ENCODE measurements at places on chromosomes 1 and 21. TPM values are rescaled to one million over a fixed set of nuclear protein-coding genes. Genes with fewer than 3 reads are reported as not detected.

The LAD1 gene
- not detected for total RNA-seq

The CFHR1 gene
- not detected for total RNA-seq

The TNFSF4 gene
- 19.4 TPM for total RNA-seq

The AADACL3 gene
- total RNA-seq = not detected

The BPNT1 gene
- total RNA-seq = 11.0 TPM

The OR2L13 gene
- total RNA-seq = 3.8 TPM

The C1QC gene
- under 0.01 TPM for total RNA-seq

DNA sequence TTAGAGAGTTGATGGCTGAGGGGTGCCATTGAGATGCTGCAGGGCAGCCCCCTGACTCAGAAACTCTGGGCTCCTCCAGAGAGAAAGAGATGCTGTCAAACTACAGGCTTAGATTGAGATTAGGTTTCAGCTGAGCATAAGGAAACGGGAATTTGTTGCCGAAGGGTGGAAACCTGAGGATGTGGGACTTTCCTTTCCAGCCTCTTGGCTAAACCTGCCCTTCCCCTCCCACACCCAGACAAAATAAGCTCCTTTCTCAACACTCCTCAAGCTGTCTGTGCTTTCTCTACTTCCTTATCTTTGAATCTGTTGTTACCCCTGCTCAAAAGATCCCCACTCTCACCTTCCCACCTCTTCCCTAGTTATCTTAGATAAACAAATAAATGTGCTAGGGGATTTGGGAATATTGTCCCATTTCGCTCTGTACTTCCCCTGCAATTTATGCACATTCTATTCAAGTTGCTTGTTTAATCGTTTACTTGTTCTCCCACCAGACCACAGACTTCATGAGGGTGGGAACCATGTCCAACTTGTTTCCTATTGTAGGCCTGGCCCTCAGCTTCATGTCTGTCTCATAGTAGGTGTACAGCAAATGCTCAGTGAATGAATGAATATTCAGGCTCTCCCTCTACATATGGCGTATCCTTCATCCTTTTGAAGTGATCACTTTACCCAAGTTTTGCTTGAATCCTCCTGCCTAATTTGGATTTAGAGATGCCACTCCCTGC, 30.6 kb upstream of the MARK1 start:
- DNase-seq = no peak

DNA sequence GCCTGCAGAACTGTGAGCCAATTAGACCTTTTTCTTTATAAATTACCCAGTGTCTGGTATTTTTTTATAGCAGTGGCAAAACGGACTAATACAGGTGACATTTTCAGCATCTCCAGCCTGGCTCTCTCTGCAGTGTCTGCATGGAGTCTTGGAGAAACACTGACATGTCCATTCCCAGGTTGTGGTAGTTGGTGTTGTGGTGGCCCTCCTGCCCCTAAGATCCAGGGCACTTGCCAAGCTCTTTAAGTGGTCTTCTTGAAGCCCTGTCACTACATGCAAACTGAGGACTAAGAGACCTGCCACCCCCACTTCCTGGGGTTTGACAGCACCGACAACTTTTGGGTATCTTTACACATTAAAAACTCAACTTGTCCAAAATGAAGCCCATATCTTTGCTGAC, 419.4 kb downstream of the NPHP4 start:
- DNase-seq = no peak

- DNase-seq = no peak
Measured at GRCh38 chr1:225448146-225448805, 20.4 kb upstream of the LBR start.

GRCh38 chr1:200906491-200906890, 11.8 kb downstream of the INAVA start:
- no peak for DNase-seq

- DNase-seq = no peak
Measured at GRCh38 chr1:22088331-22088730, 35.8 kb downstream of the CDC42 start.

GRCh38 chr1:74271503-74271902, 36.3 kb downstream of the TNNI3K start:
- DNase-seq = no peak

DNA sequence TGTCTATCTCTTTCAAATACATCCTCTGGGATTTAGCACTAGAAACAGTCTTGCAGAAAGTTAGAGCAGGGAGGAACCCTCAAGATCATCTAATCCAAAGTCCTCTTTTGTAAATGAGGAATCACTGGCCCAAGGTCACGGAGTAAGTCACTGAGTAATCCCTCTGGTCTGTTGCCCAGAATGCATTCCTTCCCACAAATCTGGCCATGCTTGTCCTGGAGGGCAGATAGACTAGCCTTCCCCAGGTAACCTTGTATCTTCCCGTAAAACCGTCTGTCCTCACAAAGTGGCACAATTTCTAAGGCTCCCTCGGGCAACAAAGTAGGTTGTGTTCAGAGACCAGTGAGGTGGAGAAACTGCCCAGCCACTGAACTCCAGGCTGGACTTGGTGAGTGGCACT, 46.2 kb downstream of the DDR2 start:
- no peak for DNase-seq

- no peak for DNase-seq
Measured at GRCh38 chr1:29696656-29697390, 460.5 kb downstream of the PTPRU start.

GRCh38 chr1:170790175-170790574, 126.2 kb downstream of the PRRX1 start:
- no peak for DNase-seq

GRCh38 chr1:197470330-197470729, 202.3 kb downstream of the CRB1 start:
- DNase-seq = no peak

DNA sequence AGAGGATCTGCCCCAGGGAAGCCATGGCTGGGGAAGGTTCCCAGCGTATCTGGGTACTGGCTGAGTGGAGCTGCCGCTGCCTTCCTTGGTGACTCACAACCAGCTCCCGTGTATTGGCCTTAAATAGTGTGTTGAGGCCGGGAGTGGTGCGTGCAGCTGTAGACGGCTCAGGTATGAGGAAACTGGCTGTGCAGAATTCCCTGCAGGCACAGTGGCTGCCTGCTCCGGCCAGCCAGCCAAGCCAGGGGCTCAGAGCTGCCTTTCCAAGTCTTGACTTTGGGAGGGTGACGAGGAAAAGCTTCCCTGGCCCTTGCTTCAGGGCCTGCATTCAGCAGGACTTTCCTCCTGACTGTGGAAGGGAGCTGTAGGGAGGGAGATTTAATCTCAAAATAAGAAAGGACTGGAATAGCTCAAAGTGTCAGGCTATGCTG, at the start of gene VTCN1:
Gene VTCN1 (minus strand): TSS at position 97 of the 431 bp plus-strand sequence. CDS start 72 bp downstream, at position 25.
- DNase-seq = no peak

- no peak for DNase-seq
Measured at GRCh38 chr1:168608796-168609715, 32.7 kb downstream of the XCL1 start.

DNA sequence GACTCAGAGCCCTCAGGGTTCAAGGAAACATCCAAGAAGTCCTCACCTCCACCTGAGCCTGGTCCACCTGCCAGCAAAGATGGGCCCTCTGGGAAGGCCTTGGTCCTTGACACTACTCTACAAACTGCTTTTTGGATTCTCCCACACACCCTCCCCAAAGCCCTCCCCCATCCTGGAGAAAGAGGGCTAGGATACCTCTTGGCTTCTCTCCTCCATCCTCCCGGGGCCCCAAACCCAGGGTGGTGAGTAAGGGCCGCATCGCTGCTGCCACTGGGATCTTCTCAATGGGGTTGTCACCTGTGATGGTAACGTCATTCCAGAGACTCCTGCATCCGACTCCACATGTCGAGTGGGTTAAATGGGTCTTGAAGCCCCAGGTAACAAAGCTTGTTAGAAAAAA, 26.6 kb downstream of the MATN1 start:
- DNase-seq = no peak

- no peak for DNase-seq
Measured at GRCh38 chr1:155184835-155185782, 11.5 kb downstream of the TRIM46 start.

DNA sequence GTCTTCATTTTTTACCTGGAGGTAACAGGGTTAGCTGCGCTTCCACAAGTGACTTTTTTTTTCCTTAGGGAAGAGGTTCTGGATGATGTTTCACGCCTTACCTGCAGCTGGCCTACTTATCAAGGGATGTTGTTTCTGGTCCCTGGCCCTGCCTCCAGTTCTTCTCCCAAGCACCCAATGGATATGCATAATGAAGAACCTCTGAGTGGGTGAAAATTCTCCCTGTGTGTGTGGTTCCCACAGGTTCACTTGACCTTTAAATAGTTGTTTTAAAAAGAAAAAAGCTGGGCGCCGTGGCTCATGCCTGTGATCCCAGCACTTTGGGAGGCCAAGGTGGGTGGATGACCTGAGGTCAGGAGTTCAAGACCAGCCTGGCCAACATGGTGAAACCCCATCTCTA, 31.8 kb upstream of the DPT start:
- DNase-seq = no peak
